ENCODE measurements at places on chromosomes 1 and 21.

DNA sequence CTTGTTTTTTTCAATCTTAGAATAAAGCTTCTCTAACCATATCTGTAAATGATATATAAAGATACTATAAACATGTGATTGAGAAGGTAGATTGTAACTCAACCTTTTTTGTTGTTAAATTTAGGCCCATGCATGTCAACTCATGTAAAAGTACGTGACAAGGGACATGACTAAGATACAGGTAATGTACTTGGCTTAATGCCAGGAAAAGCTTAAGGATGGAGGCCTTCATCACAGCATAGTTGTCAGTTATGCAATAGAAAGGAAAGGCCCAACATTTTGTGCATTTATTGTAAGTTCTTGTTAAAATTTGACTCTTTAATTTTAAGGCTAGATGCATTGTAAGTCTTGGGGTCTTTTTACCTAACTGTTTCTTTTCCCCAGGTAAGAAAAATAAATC lies 305.1 kb downstream of the LTN1 start:
- DNase-seq = no peak

GRCh38 chr1:62778208-62778607 lies 5.7 kb upstream of the ATG4C start:
- no peak for DNase-seq

DNA sequence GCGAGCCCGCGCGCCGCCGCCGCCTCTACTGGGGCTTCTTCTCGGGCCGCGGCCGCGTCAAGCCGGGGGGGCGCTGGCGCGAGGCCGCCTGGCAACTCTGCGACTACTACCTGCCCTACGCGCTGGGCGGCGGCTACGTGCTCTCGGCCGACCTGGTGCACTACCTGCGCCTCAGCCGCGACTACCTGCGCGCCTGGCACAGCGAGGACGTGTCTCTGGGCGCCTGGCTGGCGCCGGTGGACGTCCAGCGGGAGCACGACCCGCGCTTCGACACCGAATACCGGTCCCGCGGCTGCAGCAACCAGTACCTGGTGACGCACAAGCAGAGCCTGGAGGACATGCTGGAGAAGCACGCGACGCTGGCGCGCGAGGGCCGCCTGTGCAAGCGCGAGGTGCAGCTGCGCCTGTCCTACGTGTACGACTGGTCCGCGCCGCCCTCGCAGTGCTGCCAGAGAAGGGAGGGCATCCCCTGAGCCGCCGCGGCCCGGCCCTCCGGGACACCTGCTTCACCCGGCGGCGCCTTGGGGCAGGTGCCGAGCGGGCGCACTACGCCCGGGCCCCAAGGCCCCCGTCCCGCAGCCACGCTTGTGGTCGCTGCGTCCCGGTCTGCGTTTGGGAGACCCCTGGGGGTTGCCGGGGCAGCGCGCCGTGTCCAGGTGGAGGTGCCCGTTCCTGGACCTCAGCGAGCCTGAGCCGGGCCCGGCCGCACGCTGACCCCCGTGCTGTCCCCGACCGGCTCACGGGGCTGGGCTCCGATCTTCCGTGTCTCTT lies 944 bp downstream of the B3GALT6 start:
- DNase-seq = no peak

DNA sequence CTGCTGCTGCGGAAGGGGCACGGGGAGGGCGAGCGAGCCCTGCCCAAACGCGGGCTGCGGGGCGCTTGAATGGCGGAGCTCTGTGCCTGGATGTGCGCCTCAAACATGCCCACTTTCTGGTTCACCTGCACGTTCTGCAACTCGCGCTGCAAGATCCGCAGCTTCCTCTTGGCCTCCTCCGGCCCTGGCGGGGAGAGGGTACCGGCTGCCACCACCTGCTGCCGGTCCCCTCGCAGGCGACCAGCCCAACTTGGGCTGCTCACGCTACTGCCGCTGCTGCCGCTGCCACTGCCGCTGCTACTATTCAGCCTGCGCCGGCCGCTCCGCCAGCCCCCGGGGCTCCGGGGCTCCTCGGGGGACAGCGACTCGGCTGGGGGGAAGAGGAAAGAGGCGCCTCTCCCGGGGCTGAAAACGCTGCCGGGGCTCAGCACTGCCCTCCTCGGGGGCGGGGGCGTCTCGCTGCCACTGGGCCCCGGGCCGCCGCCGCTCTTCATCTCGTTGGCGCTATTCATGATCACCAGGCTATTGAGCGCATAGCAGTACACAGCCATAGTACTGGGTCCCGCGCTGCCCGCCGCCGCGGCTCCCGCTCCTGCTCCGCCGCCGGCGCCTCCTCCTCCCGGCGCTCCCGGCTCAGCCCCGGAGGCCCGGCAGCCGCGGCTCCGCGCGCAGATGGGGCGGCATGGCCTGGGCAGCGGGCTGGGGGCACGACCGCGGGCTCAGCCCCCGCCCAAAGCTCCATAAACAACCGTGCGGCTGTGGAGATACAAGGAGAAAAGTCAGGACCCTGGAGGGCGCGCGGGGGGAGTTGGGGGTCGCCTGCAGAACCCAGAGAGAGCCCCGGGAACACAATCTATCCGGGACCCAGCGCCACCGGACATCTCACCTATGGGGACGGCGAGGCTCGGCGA lies 1.9 kb downstream of the ITPKB start:
- DNase-seq = peak; percentile 71

DNA sequence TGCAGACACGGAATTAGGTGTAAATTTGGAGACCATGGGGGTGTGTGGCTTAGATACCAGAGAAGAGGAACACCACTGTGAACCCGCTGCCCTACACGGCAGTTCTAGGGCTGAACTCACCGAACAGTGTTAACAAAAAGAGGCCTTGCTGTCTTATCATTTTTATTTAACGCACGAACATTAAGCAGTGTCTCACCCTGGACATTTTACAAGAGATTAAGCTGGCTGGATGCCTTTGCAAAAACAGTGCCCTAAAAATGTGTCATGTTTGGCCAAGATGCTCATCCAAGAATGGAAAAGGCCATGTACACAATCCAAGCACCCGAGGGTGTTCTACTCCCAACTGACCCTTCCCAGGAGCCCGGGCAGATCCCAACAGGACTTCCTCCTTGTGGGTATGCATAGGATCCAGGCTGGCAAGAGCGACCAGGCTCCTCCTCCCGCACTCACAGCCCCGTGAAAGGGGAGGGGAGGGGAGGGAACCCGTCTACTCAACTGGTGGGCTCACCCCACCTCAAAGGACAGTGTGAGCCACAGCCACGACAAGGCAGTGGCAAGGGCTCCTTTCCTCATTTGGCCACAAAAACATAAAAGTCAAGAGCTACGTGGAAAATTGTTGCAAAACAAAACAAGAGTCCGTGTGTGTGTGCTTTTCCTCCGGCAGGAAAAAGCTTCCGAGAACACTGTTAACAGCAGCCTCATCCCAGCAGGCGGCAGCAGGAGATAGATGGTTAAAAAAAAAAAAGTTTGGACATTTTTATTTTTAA lies 20.3 kb downstream of the C2CD2 start:
- peak; percentile 5 for DNase-seq

DNA sequence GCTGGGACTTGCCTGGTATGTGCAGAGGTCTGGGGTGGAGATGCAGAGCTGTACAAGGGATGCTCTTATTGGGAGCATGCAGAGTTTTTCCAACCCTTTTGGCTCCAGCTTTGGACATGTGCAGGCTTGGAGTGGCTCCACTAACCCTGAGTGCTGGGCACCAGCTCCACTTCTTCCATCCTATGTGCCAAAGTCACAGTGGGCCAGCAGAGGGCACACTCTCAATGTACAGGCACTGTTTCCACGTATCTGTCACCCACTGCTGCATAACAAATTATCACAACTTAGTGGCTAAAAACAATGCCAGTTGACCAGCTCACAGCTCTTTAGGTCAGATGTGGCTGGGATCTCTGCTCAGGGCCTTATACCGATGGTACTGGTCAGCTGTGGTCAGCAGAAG lies 631.8 kb downstream of the AJAP1 start:
- no peak for DNase-seq

- DNase-seq = no peak
These were observed 12.2 kb downstream of the NTNG1 start for GRCh38 chr1:107153014-107153413.
